Regular cardiac myocyte (primary cell): ENCODE measurements at places on chromosomes 12 and 14. TPM values are rescaled to one million over a fixed set of nuclear protein-coding genes. Genes with fewer than 3 reads are reported as not detected.

PTGDR gene
- 0.58 and 0.85 TPM in 2 replicates for total RNA-seq

PARP11 gene
- total RNA-seq, result 3.3 and 5.4 TPM in 2 replicates

HSPB8 gene
- total RNA-seq, result 34.1 and 35.1 TPM in 2 replicates

VASH1 gene
- 2.7 and 3.9 TPM in 2 replicates for total RNA-seq

SLC17A8 gene
- total RNA-seq, result not detected in 2 replicates

NINJ2 gene
- total RNA-seq, result 0.19 and 0.28 TPM in 2 replicates

HOXC9 gene
- under 0.01 TPM in 1 of 2 replicates, not detected in the other for total RNA-seq

AKAP6 gene
- total RNA-seq, result 3.9 and 4.0 TPM in 2 replicates

RPL10L gene
- total RNA-seq, result not detected in 2 replicates

ATF1 gene
- 21.5 and 22.3 TPM in 2 replicates for total RNA-seq

OAS2 gene
- 2.3 and 3.1 TPM in 2 replicates for total RNA-seq

NKX2-1 gene
- not detected in 2 replicates for total RNA-seq

CARMIL3 gene
- total RNA-seq, result not detected in 2 replicates

SMIM41 gene
- total RNA-seq, result 0.19 TPM in 1 of 2 replicates, not detected in the other

PPP1R3E gene
- 1.9 and 5.6 TPM in 2 replicates for total RNA-seq

EPYC gene
- not detected in 2 replicates for total RNA-seq

TCL1B gene
- total RNA-seq, result not detected in 2 replicates

CLEC1B gene
- not detected in 2 replicates for total RNA-seq

CLEC6A gene
- total RNA-seq, result not detected in 2 replicates

GALNT6 gene
- 2.7 and 3.4 TPM in 2 replicates for total RNA-seq

LMO3 gene
- under 0.01 and 0.56 TPM in 2 replicates for total RNA-seq

TCP11L2 gene
- 16.5 and 45.4 TPM in 2 replicates for total RNA-seq

CSRP2 gene
- 11.7 and 29.9 TPM in 2 replicates for total RNA-seq
